NK-92 treated with Interleukin-12 subunit alpha and Interleukin-12 subunit beta, amount 100 ng/mL, for 24 hours (cell line): ENCODE measurements at places on chromosomes 4 and X.

- no peak for DNase-seq
Measured at GRCh38 chr4:21858971-21859370, 89.6 kb downstream of the KCNIP4 start.

DNA sequence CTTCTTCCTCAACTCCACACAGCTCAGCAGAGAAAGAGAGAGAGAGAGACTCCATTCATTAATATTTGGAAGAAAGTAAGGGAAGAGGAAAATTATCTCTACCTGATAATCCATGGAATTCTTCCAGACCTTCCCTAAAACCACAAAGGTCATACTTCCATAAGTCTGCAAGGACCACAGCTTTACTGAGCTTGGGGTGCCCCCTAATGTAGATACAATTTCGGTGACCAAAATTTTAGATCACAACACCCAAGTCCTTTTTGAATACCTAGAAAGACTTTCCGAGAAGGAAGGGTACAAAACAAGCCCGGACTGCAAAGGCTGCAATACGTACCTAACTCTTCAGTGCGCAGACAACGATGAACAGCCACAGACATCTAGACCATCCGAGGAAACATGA lies 523.9 kb downstream of the GLUD2 start:
- no peak for DNase-seq

GRCh38 chrX:115906881-115907280 lies 263.7 kb upstream of the AGTR2 start:
- no peak for DNase-seq

GRCh38 chr4:107930821-107931774 lies at the start of gene CYP2U1:
Gene CYP2U1 (plus strand): TSS chr4:107931549. CDS start chr4:107931644, 95 bp downstream.
- peak; percentile 64 for DNase-seq

GRCh38 chrX:21176921-21177571 lies 197.2 kb upstream of the CNKSR2 start:
- no peak for DNase-seq

DNA sequence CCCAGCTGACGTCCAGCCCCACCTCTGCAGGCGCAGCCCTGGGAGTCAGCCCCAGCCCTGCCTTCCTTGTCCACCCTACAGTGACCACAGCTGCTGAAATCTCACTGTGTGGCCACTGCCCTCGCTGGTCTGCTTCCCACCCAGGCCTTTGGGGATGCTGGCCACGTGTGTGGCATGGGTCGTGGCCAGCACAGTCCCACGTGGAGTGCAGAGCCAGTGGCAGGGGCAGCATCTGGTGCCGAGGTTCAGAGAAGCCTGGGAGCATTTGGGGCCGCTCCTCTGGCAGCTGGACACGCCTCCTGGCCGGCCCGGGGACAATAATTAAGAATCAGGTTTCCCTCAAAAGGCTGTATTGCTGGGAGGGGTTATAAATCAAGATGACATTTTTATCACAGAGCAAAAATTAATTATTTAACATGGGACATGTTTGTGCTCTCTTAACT lies 92.1 kb downstream of the HMX1 start:
- no peak for DNase-seq

DNA sequence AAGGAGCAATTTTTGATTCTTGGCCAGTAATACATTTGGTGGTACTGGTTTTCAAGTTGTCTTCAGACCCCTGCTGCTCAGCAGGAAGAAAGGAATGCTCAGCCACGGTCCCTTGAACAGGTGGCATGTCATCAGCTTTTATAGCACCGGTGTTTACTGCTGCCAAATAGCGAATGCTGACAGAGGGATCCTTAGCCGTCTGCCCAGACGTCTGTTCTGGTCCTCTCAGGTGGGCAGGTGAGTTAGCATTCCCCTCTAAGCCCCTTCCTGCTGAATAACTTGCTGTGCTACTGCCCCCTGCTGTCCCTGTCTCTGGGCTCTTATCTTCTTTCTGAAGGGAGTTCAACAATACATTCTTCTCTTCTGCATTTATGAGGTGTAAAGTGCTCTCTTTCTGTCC lies 28.4 kb downstream of the BOD1L1 start:
- DNase-seq, result no peak

- DNase-seq, result no peak
Measured at GRCh38 chr4:185515248-185515647, 20.1 kb downstream of the PDLIM3 start.

GRCh38 chr4:152535360-152535902 lies 461 bp downstream of the FBXW7 start:
- DNase-seq, result no peak

DNA sequence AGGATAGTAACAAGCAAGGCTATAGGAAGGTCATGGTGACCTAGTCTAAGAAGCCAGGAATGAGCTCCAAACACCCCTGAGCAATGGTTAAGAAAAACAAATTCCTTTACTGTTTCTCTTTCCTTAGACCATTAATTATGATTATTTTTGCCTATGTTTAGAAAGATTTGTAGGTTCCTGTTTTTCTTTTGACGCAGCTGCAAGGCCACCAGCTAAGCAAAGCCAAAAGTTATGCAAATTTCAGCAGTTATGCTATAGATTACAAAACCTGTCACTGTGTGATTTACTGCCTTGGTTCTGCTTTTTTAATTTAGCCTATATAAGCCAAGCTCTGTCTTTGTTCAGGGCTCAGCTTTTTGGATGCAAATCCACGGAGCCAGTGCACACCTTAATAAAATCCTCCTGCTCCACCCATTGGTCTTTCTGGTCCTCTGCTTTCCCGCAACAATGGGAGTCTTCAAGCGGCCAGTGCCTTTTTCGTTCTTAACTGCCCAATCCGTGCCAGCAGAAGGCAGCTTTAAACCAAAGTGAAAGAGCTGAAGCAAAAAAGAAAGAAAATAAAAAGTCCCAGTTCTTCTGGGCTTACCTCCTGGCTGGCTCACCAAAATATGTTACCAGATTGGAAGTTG lies 1.4 kb upstream of the CEP135 start:
- DNase-seq, result no peak

DNA sequence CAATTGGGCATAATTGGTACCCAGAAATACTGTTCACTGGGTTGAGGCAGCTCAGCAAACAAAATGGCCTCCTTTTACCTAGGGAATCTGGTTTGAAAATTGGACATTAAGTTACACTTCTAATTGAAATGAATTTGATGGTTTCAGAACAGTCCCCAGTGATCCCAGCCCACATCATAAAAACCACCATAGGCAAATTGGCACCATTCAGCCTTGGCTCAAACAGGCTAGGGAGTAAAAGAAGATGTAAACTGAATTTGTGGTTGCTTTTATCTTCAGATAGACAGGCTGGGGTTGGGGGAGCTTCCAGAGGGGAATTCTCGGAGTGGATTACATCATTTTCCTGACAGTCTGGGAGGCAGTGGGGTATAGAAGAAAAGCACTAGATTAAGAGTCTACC lies 576.5 kb downstream of the MID1IP1 start:
- DNase-seq, result no peak
